Heart left ventricle (tissue), 16 donors: ENCODE measurements at places on chromosomes 3 and 15.

- DNase-seq: no peak
Measured at GRCh38 chr3:43874290-43874689, 183.6 kb downstream of the ABHD5 start.

GRCh38 chr15:48682942-48683651, 37.6 kb upstream of the FBN1 start:
- no peak for DNase-seq

GRCh38 chr15:101615986-101616848, 36.0 kb downstream of the TM2D3 start:
- DNase-seq: peak; percentile 87

- DNase-seq: no peak
Measured at GRCh38 chr3:46356909-46357308, 3.0 kb downstream of the CCR2 start.

GRCh38 chr3:130901463-130902204, 7.8 kb downstream of the ATP2C1 start:
- no peak for DNase-seq

DNA sequence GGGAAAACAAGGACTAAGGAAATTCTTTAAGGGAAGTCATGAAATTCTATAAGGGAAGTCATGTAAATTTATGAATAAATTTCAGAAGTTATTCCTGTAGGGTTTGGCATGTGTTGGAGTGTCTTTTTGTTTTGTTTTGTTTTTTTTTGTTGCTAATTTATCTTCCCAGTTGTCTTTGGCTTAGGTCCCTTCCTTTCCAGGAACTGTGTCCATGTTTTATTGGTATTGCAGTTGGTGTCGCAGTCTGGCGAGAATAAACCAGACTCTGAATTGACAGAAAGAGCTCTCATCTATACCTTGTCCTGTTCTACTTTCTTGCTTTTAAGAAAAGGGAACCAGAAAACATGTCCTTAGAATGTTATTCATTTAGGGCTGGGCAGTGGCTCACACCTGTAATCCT, 57.6 kb downstream of the SGO1 start:
- DNase-seq: no peak

- DNase-seq: no peak
Measured at GRCh38 chr3:98777286-98777685, 14.1 kb downstream of the ST3GAL6 start.

DNA sequence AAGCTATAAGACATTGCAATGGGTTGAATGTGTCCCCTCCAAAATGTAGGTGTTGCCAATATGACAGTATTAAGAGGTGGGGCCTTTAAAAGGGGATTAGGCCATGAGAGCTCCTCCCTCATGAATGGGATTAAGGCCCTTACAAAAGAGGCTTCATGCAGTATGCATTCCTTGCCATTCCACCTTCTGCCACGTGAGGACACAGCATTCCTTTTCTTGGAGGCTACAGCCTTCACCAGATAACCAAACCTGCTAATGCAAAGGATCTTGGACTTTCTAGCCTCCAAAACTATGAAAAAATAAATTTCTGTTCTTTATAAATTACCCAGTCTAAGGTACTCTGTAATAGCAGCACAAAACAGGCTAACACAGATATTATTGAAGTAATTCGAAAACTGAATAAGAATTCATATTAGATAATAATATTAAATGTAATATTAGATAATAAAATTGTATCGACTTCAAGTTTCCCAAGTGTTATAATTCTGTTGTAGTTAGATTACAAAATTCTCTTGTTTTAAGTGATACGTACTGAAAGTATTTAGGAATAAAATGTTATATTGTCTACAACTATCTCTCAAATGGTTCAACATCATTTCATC, 29.4 kb upstream of the ATP8B4 start:
- DNase-seq: no peak

DNA sequence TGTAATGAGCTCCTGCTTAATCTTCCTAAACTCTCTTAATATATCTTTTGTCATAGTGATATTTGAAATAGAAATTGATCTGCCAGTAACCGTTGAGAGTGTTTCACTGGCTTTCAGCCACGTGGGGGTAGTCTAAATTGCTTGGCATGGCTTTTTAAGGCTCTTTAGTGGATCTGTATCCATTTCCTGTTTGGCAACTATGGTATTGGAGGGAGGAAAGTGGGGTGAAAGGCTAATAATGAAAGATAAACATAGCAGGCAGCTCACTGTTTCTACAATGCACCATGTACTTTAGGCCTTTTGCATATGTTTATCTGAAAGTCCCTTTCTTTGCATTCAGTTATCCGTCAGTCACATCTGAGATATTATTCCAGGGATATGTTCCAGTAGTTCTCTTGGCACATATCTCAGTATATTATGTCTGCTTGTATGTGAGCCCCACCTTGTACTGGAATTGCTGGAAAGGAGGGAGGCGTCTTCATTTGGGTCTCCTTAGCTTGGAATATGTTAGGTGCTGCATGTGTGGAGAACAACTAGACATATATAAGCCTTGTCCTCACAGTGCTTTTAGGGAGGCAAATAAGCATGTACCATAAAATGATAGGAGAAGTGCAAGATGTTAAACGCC, 10.8 kb downstream of the TOPAZ1 start:
- DNase-seq: no peak

DNA sequence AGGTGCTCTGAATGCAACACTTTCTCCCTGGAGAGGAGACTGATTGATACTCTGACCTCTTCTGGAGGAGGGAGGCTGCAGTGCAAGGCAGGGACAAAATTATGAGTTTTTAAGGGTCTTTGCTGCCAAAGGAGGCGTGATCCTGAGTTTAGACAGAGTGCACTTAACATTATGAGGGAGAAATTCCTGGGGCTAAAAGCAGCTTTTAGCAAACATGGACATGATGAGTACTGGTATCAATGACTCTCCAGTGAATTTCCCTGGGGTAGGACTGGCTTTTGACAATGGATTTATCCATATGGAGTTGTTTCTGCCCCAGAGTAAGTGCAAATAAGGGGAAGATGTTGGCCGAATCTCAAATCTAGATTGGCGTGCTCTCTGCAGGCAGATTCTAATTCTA, 133.1 kb downstream of the THSD4 start:
- no peak for DNase-seq

DNA sequence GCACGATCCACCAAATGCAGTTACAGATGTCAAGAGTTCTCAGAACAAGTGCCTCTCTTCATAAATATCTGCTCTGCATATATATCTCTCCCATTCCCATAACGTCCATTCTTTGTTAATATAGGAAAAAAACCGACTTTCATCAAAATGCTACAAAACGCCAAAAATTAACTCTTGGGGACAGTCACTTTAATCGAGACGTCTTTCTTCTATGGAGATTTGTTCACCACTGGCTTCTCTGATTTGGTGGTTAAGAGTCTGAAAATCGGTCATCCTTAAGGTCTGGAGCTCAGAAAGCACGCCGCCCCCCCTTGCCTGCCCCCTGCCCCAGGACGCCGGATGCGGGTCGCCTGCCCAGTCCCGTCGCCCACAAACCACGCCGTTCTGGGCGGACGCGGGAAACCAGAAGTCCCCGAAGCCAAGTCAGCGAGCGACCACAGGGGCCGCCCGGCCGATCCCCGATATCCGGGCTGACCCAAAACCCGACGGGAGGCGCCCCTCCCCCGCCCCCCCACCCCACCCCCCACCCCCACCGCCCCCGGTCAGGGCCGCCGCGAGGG, 252.7 kb downstream of the TJP1 start:
- DNase-seq: no peak

- DNase-seq: no peak
Measured at GRCh38 chr3:95044101-95044500, 981.2 kb downstream of the NSUN3 start.

GRCh38 chr15:66110864-66111263, 142.7 kb downstream of the MEGF11 start:
- DNase-seq: no peak

DNA sequence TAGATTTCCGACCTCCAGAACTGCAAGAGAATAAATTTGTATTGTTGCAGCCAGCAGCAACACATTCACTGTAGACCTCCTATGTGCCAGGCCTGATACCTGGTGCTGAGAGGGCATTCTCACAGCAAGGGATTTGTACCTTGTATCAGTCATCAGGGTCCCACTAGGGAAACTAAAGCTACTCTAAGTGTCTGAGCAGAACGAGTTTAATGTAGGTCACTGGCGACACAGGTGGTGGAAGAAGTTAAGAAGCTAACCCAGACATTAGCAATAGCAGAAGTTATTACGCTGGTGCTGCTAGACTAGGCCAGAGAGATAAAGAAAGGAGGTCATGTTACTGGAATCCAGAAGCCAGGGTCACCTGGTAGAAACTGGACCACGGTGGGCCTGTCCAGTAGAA, 60.5 kb upstream of the BCL6 start:
- DNase-seq: no peak

DNA sequence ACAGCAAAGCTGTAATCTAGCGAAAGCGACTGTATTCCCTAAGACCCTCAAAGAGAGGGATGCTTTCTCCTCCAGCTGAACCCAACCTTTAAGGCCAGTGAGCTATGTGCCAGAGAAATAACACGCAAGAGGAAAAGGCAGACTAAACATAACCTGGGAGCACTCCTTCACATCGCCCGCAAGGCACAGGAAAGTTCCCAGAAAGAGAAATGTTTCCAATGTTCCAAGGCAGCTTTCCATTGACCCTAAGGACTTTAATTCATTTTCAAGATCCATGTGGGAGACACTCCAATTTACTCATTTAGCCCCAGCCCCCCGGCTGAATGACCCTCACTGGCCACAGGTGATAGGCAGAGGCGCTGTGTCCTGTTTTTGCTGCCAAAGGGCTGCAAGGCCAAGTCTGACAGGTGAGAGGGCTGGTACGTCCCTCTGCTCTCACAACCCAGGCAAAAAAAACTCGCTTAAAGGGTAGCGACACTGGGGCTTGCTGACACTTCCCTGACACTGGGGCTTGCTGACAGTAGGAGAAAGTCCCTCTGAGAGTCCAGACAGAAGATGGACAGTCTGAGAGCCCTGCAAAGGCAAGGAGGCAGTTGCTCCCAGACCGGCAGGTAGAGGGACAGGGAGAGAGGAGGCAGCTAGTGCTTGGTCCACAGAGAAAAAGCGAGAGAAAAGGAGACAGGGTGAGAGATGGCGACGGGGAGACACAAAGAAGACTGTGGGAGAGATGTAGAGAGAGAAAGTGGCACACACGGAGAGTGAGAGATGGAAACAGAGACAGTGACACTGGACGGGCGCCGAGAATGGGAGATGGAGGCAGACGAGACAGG, 702 bp downstream of the ARHGEF3 start:
- no peak for DNase-seq

- DNase-seq: no peak
Measured at GRCh38 chr15:70160267-70160666, 62.5 kb upstream of the TLE3 start.

DNA sequence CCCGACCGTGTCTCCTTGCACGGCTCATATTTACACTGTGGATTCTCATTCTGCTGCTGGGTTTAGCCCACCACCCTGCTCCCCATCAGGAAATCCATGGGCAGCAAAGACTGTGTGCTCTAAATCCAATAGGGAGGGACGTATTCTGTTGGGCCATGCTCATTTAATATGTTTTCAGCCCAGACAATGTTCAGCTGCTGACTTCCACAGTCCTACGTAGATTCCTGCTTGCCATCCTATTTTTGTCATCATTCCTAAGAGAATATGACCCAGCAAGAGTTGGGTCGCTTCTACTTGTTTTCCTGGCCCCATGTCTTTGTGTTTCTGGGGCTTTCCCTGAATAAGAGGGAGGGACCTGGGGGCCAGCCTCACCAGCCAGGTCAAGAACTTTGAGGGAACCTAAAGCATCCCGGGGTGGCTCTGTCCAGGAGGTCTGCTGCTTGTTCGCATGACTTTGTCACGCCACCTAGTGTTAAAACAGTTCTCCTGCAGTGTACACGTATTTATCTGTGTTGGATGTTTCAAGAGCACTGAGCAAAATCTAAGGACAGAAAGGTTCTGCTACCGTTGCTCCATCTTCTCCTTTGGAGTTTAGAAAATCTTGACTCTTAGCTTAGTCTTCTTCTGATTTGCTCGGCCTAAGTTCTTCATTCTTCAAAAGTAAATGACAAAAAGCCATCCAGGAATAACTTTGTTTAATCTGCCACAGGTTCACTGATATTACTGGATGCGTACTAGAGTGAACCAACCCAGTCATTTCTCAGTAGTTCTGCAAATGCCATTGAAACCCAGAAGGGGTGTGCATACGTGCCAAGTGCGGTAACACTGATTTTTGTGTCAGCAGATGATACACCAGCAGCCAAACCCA, 79.8 kb upstream of the NR2E3 start:
- no peak for DNase-seq

DNA sequence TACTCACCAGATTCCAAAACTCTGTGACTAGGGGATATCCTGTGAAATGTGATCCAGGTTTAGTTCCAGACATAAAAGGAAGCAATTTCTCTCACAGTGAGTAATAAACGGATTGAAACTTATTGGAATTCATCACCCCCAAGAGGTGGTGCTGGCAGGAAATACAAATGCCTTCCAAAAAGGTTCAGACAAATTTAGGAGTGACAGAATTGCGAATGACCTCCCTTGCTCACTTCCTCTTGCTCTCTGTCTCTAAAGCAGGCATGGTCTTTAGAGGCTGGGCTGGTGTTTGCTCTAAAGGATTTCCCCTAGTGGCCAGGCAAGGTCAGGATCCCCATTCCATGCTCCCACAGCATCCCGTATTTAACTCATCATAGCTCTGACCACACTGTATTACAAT, 449.4 kb upstream of the PPP2R3A start:
- DNase-seq: no peak

- DNase-seq: peak; percentile 24
Measured at GRCh38 chr3:2839876-2840275, 270.3 kb downstream of the IL5RA start.

DNA sequence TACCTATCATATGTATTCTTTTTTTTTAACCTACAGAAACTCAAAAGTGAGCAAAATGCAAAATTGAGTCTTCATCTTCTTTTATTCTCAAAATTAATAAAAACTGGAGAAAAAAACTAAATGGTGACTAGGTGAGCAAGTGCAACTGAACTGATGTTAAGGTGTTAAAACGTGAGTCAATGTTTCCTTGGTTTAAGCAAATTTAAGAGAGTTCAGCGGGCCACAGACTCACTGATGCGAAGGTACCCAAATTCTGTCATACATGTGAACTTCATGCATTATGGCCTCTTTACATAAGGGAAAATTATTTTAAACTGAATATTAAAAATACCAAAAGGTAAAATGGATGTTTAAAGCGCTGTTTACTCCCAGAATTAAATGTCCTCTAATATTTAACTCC, 206.6 kb downstream of the FOXP1 start:
- DNase-seq: no peak

DNA sequence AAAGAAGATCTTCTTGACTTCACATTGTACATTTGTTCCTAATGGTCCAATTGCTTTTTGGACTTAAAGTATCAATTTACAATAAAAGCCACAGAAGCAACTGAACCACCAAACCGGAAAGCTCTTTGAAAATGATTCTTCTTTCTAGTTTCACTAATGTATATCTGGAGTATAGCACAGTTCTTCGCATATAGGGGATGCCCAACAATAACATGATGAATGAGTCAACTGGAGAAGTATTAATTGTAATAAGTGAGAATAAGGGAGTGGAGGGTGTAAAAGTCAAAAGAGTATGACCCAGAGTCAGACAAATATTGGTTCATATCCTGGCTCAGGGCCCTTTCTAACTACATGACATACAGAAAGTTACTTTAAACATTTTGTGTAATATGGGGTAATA, 425.2 kb downstream of the ZBTB20 start:
- DNase-seq: no peak

GRCh38 chr3:181292984-181293383, 303.4 kb upstream of the DNAJC19 start:
- no peak for DNase-seq

- no peak for DNase-seq
Measured at GRCh38 chr3:100093831-100094230, 20.5 kb downstream of the FILIP1L start.
